DMS 273 treated with DMSO at 0.1 percent for 48 hours (cell line): ENCODE measurements at places on chromosomes 12 and 14.

DNA sequence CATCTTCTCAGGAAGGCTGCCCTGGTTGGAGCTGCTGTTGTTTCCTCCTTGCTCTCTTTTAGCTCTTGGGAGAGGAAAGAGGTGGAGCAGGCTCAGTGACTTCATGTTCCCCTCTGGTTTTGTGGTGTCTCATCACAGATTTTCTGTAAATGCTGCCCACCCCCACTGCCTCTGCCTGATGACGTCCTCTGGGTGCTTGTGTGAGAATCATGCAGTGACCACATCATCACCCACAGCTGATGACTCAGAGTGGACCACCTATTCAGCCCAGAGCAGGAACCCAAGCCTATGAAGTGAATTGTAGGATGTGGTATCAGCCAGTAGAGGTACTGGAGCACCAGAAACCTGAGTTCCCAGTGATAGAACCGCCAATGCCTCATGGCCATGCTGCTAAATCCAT, at the start of gene GZMB:
Gene GZMB, minus strand, starts transcription at position 33 of the 400 bp plus-strand sequence. Its CDS starts 30 bp downstream, at position 3.
- no peak for DNase-seq

- DNase-seq: no peak
Measured at GRCh38 chr12:50188875-50189575, 21.9 kb upstream of the CERS5 start.

DNA sequence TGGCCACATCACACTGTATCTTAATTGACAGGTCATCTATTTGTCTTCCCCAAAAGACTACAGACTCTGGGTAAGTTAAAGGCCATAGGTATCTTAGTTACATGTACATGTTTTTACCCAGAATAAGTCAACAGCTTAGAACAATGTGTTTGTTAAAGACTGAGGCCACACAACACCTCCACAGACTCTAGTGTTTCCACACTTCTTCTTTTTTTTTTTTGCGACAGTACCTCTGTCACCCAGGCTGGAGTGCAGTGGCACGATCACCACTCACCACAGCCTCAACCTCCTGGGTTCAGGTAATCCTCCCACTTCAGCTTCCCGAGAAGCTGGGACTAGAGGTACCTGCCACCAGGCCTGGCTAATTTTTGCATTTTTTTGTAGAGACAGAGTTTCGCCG, 1.3 kb downstream of the GPN3 start:
- no peak for DNase-seq

- DNase-seq: no peak
Measured at GRCh38 chr12:21699851-21700250, 42.2 kb upstream of the LDHB start.

DNA sequence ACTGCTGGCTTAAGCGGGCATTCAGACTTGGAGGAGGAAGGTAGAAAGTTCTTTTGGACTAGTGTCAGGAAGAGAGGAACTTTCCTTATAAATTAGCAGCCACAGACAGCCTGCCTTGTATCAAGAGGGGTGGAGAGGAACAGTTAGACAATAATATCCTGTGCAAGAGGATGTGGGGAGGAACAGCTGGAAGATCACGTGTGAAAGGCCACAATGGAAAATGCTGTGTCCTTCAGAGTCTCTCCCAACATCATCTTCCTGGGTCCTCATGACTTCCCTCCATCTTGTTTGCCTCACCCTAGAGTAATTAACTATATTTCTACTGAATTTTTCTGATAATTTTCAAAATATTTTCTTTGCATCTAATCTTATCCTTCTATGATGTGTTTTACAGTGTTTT, 117.4 kb downstream of the MGAT4C start:
- no peak for DNase-seq

- DNase-seq: no peak
Measured at GRCh38 chr14:103569408-103569807, 6.6 kb downstream of the COA8 start.

DNA sequence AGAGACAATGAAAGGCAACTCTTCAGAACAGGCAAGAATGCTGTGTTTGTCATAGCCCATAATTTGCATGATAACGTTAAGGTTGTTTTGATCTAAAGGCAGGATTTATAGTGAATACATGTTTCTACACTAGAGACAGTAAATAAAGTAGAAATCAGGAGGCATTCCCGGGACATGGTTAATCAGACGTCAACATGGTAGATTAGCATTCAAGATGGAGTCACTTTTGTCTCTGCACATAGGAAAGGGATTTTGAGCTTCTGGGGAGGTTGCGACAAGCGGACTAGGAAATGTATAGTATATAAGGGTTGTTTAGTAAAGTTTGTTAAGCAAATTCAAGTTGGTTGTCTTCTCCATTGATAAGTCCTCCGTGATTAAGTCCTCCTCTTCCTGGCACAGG, 2.8 kb upstream of the RNASE1 start:
- no peak for DNase-seq

GRCh38 chr12:68270358-68270757, 17.0 kb upstream of the IL22 start:
- no peak for DNase-seq

DNA sequence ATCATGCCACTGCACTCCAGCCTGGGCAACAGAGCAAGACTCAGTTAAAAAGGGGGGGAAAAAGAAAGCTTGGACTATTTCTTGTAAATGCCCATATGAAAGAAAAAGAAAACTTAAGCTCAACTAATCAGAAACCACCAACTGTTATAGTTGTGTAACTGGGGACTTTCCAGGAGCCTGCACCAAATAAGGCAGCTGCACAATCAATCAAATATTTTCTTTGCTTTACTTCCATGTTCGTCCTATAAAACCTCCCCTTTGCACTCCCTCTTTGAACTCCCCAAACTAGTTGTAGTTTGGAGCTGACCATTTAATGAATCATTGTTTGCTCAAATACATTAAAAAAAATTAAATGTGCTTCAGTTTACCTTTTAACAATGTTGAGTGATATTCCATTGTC, 54.9 kb downstream of the OTOGL start:
- DNase-seq: no peak

GRCh38 chr14:69260861-69261564, 1.1 kb downstream of the GALNT16 start:
- DNase-seq: no peak

DNA sequence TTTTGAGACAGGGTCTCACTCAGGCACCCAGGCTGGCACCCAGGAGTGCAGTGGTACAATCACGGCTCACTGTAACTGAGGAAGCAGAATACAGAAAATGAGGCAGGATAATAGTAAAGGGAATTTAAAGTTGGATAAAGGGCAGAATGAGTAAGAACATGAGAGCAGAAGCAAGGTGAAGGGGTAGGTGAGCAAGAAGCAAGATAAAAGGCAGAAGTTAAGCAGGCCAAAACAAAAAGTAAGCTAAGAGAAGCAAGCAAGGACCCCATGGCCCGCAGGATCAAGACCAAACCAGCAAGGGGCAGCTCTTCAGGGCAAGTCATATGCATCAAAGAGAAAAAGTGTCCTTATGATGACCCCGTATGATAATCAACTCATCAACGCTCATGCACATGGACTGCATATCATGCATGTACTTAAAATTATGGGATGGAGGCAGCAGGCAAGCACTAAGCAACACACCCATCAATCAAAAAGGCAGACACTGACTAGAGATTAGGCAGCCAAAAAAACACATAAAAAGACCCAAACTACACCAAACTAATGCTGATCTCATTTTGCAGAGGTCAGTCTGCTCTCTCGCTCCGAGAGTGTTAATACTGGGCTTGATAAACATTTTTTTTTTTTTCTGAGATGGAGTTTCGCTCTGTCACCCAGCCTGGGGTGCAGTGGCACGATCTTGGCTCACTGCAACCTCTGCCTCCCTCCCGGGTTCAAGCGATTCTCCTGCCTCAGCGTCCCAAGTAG, 11.6 kb downstream of the TIMELESS start:
- no peak for DNase-seq

DNA sequence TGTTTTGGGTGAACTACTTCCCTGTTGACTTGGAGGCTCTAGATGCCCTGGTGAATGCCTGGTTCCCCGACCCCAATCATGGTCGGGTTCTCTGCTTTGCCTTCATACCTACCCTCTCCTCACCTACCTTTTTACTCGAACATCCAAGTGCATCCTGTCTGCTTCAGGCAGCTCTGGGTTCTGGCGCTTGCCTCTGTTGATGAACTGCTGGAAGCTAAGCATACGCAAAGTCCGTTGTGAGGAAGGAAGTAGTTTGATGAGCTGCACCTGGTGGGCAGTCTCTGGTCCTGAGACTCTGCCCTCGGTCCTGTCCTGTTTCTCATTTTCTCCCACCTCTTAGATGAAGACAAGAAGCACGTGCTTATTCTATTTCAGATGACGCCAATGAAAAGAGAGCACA, 13.6 kb downstream of the KCNH3 start:
- no peak for DNase-seq

- DNase-seq: no peak
Measured at GRCh38 chr12:75751769-75752471, 240.5 kb upstream of the KRR1 start.

DNA sequence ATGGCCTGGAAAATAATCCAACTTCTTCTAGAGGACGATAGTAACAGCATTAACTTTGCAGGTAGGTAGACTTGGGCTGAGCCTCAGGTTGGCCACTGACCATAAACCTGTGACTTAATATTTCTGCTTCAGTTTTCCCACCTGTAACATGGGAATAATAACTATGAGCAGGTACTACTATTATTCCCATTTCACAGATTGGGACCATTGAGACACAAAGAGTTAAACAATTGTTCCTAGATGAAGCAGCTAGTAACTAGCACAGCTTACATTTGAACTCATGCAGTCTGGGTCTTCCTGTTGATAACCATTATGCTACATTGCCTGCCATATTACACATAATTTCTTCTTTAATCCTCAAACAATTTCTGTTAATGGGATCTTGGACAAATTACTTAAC, 217.7 kb downstream of the NUAK1 start:
- DNase-seq: no peak

DNA sequence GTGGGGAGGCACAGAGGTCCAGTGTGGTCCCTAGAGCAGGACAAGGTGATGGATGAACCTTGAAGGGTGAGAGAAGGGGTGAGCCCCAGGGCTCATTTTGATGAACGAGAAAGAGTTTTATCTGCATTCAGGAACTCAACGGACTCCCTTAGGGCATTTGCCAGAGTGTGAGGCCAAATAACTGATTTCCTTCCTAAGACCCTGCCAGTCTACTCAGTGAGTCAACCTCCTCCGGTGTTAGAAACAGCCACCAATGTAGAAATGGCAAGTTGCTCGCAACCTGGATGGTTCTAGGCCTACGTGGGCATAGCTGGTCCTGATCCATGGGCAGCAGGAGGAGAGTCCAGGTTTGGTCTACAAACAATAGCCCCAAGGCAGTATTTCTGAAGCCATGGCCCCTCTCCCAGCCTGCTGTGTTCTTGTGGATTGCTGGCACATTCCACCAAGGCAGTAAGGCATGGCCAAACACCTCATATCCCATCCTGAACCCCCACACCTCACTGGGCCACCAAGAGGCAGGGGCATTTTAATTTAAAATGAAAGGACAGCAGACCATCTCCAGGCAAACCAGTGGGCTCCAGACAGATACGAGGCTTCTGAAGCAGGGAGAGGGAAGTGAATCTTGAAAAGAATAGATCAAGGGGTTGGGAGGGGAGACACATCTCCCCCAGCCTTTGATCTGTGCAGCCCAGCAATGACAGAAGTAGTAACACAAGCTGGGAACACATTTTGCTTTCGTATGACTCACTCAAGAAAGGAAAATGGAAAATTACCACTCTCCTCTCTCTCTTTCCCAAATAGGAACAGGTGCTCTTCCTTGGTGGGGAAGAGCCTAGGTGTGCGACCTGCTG, 25.4 kb upstream of the TESC start:
- DNase-seq: no peak

DNA sequence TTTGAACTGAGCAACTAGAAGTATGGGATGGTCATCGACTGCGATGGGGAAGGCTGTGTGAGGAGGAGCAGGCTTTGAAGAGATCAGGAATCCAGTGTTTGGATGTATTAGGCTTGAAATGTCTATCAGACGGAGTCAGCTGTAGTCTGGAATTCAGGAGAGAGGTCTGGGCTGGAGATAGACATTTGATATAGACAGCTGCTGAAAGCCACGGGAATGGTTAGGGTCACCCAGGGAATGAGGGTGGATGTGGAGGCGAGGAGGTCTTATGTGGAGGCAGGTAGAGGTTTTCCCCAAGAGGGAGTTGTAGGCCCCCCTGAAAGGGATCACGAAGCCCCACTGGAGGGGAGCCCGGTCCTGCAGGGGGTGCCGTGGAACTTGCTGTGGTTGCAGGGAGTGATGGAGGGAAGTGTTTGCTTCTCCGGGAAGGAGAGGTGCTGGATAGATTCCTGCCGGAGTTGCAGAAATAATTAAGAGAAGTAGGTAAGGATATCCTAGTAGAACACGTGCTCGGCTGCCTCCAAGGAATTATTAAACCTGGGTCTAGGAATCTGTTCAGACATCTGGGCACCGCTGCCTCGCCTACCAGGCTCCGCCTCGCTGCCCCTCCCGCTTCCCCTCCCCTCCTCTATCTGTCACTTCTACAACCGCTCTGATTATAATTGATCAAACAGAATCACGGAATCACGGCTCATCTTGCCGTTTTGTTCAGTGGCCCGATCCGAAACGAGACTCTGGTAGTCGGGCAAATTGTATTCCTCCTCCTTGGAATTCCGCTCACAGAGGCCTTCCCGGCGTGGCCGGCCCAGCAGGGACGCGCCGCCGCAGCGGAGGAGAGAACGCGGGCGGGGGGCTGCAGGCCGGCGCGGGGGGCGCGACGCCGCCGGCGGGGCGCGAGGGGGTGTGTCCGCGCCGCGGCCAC, 826 bp upstream of the CACNA1C start:
- no peak for DNase-seq

DNA sequence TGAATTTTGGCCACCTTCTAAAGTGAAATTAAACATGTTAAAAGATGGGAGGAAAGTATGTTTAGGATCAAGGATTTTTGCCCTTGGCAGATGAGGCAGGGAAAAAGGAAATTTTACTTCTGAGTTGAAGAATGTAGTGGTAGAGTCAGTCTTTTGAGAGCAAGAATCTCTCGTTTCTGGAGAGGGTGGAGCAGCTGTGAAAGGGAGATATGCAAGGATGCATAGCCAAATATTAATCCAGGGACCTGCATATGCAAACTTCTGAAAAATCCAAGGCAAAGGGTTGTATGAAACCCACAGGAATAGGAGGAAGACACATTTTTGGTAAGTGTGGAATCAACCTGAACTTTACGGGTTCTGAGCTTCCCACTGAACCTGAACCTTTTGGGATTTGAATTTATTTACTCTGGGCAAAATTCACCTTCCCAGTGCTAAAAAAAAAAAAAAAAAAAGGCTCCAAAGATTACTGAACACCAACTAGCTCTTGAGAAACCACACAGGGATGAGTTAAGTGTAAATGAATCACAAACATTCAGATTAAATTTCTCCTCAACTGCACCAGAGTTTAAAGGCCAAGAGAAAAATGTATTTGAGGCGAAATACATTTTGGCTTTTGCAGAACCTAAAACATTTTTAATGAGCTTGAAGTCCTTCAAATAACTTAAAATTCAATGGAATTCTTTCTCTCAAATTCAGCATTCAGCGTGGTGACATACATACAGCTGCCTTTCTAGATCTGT, 187.1 kb upstream of the CDKN3 start:
- DNase-seq: no peak

DNA sequence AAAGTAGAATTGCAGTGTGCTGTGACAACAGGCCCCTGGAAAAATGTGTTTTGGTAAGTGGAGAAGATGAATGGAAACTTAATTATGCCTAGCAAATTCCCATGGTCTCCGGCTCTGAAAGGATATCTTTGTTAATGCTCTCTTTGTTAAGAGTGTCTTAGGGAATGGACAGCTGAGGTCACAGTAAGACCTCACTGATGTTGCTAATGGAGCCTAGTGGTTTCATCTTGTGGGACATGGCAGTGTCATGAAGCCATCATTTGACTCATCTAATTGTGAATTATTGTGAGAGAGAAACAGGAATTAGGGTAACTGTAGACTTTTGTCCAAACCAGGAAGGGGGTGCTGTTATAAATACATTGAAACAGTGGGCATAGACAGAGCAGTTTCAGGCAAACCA, 330.3 kb downstream of the TMTC2 start:
- no peak for DNase-seq
